Stimulated activated CD4-positive, alpha-beta T cell treated with anti-CD3 and anti-CD28 coated beads, Interleukin-15, amount 100 ng/mL, for 1 hour (primary cell): ENCODE measurements at places on chromosomes 7 and 10.

DNA sequence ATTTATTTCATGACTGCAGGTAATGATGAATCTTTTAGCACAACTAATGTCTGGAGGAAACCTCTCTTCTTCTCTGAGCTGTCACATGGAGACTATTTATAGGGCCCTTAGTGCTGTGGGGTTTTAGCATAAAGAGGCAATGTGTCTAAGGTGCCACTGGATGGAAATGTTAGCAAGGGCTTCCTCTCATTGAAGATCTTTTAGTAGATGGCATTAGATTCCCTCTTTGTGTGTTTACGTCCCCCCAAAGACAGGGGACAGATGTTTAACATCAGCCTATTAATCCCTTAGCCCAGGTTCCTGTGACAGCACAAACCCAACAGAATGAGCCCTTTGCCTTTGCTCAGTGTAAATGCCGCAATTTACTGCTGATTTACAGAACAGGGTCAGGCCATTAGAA, 208.6 kb downstream of the SKAP2 start:
- no peak for DNase-seq

GRCh38 chr10:112959207-112959838, 9.3 kb downstream of the TCF7L2 start:
- no peak for DNase-seq

GRCh38 chr10:98346847-98347246, 68.1 kb downstream of the PYROXD2 start:
- no peak for DNase-seq

DNA sequence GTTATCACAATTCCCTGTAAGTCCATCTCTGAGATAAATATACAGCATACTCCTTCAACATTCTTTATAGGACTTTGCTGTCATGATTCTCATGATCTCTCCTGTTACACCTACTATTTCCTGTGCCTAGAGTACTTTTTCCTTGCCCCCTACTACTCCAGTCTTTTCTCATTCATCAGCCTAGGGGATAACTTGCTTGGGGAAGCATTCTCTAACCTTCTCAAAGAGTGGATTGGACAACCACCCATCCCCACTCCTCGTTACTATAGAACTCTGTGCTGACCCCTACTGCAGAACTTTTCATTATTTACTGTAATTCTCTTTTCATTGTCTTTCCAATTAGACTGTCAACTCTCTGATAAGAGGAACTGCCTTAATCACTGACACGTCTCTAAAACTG, 57.4 kb upstream of the TFEC start:
- no peak for DNase-seq

GRCh38 chr7:17333221-17333620, 34.8 kb downstream of the AHR start:
- no peak for DNase-seq
